ENCODE measurements at places on chromosomes 3 and 15.

- peak; percentile 64 for DNase-seq
Measured at GRCh38 chr3:133494469-133494868, 79.0 kb upstream of the CDV3 start.

DNA sequence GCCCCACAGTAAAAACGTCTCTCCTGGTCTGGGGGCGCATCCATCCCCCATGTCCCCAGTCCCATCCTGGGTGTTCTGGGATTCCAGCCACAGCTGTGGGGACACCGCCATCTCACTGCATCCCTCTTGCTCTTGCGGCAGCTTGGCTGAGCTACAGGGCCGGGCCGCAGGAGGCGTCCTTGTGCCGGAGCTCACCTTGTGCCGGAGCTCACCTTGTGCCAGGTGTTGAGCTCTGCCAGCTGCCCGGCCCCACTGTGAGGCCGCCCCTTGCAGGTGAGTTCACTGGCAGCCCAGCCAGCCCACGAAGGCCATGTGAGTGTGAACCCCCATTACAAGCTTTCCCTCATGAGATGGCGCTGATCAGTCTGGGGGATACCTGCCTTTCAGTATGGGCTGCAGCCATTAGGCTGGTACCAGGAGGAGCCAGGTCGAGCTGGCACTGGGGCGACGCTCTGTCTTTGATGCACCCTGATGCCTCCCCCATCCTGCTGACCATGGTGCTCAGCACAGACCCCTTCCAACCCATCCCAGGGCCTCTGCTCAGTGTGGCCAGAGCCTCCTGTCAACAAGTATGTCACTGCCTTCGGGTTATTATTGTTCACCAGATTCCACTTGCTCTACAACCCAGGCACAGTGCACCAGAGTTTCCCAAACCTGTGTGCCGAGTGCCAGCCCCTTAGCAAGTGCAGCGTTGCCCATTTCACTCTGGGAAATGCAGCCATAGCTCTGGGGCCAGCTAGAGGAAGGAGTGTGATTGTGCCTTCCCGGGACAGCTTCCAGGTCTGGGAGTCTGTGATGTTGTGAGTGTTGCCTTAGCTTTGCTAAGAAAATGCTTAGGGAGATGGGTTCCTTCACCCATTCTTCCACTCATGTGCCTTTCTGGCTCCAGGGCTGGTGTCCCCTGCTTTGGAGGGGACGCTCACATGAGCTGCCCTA, 105.7 kb downstream of the APBA2 start:
- no peak for DNase-seq

GRCh38 chr3:135784557-135784956, 181.0 kb upstream of the PPP2R3A start:
- DNase-seq = no peak

DNA sequence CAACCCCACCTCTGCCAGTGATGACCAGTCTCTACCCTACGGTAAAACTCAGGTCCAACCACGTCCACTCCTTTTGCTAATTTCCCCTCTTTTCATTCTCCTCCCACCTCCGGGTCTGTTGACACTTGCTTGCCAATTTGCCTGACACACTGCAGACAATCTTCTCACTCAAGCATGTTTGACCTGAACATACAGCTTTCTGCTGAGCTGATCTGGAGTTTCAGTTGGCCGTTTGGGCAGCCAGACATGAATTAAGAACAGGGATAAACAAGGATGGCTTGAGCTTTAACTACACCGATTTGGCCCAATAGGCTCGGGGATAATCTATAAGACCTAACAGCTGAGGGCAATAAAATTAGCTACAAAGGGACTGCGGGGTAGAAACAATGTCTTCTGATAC, 758.6 kb upstream of the CFAP20DC start:
- DNase-seq = no peak

DNA sequence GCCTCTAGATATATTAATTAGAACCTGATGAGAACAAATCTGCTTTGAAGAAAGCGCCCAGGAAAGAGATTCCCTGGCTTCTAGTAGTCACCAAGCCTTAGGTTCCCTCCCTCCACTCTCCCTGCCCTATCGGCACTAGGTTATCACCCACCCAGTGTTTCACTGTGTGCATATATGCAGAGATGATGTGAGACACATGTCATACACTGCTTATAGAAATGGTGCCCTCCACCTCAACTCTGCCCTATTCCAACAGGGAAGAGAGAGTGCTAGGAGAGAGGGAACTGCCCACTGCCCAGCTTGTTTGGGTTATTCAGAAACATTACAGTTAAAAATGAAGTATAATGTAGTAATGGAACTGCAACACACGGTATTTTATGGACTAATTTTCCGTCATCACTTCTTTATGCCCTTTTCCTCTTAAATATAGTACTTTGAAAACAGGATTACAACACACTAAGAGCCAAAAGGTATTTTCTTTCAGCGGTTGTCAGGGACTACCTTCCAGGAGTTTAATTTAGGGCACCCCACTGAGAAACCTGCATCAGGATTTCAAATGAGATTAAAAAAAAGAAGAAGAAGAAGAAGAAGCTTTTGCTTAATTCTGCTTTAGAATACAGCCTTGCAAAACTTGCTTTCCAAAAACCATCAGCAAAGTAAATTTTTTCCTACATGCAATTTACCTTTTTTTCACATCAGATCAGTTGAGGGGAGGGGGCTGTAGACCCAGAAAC, 55.3 kb downstream of the MEIS2 start:
- DNase-seq = no peak

DNA sequence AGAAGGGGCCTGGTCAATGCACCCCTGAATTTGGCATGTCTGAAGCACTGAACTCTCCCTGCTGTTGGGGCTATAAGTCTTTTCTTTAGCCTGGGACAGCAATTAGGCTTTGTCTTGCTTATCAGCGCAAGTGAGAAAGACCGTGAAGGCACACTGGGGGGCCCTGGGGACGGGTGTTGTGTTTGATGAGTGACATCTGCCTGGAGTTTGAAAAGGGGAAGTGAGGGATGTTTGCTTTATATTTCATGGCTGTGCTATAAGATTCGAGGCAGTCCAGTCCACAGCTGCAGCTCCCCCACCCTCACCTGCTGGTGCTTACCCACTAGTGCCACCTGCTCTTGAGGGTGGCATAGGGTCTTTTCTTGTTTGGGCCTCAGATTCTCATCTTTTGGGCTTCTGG, 44.8 kb downstream of the CEMIP start:
- no peak for DNase-seq

DNA sequence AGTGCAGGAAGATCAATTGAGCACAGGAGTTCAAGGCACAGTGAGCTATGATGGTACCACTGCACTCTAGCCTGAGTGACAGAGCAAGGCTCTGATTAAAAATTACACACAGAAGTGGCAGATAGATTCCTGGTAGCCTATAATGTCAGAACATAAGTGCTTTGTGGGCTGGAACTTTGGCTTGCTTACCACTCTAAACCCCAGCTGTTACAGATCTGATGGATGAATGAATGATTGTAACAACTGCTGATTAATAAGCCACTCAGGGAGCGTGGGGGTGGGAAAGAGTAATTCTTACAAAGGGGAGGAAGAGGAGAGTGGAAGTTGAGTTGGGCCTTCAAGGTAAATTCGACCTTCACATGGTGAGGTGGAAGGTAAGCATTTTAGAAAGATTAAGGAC, 40.9 kb upstream of the PTPN23 start:
- no peak for DNase-seq

GRCh38 chr3:185479373-185479945, 19.4 kb downstream of the TMEM41A start:
- DNase-seq = no peak

DNA sequence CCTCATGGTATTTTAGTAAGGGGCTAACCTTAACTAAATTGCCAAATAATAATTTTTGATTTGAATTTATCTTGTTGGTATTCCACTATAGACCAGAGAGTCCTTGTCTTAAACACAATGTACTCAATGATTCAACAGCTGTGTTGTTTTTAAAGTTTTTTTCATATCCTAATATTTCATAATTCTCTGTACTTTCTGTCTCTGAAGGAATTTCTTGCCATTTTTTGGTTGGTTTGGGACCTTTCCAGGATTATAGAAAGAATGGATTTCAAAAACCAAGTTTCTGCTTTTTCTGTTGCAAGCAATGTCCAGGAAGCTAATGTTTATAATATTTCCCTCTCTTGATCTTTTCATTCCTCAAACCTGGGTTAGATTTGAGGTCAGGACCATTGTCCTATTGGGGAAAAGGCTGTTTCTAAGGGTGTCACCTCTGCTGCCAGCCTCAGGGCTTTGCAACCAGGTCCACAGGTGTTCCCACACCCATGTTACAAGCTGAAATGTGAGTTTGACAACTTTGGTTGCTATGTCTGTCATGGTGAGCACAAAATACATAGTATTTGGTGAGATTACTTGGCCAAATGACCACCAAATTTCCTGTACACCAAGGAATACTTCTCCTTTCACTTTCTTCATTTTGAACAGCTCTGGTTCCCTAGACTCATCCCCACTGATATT, 363.7 kb upstream of the RGMA start:
- DNase-seq = no peak

GRCh38 chr15:25875566-25875965, 12.4 kb upstream of the ATP10A start:
- DNase-seq = no peak

DNA sequence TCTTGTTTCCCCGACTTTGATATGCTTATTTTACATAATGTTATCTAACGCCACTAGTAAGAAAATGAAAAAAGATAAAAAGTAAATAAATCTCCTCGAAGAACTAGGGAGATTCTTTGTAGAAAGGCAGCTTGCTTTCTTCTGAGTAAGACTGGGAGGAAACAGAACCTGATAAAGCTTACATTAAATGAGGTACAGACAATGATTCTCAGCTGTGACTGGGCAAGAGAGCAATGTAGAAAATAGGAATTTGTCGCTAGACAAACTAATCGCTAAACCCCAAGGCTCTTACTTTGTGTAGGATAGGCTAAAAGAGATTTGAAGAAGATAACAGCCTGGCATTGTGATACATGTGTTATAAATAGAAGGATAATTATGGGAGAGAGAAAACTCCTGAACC, 919.0 kb upstream of the ALCAM start:
- DNase-seq = no peak

DNA sequence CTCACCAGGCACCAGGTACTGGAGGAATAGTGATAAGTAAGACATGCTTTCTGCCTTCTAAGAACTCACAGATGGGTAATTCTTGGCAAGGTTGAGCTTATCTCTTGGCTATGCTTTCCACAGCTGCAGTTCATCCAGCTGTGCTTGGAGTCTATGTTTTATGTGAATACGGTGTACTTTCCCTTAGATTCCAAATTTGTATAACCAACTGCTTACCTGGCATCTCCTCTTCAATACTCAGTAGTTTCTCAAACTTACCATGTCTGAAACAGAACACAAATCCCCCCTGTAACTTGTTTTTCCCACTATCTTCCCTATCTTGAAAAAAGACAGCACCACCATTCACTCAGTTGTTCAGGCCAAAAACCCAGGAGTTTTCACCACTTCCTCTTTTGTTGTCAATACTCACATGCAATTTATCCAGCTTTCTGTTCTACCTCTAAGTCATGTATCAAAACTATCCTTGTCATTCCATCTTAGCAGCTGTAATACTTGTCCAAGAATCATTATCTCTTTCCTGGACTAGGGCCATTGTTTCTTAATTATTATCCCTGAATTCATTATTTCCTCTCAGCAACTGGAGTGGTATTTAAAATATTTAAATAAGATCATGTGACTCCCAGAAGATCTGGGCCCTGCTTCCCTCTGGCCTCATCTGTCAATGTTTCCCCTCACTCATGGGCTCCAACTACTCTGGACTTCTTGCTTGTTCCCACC, 32.6 kb downstream of the COL6A5 start:
- no peak for DNase-seq

DNA sequence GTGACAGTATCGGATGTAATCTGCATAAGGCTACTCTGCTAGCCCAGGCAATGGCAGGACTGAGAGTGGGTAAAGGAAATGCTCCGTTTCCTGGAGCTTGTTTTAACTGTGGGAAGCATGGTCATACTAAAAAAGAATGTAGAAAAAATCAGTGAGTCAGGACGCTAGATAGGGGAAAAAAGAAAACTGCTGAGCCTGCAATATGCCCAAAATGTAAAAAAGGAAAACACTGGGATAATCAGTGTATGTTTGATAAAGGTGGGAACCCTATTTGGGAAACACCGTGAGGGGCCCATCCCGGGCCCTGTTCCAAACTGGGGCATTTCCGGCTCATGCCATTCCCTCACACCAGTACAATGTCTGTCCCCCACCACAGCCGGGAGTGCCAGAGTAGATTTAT, 775.8 kb downstream of the ZPLD1 start:
- DNase-seq = no peak

GRCh38 chr3:171028025-171028778, 1.7 kb upstream of the SLC2A2 start:
- no peak for DNase-seq

DNA sequence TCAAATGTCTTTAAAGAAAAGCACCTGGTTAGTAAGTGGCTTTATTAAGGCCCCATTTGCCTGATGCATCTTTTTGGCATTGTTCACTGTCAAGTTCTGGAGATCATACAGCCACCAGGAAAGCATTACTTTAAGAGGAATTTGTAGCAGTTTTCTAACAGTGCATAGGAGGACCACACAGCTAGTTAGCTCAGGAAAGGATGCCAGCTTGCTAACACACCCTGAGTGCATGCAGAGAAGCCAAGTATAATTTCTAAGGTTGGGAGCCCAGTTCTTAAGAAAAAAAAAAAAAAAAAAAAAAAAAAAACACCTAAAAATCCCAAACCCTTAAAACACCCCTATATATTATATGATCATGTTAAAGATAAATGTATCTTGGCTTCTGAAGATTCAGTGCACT, 102.0 kb upstream of the FEZF2 start:
- no peak for DNase-seq

DNA sequence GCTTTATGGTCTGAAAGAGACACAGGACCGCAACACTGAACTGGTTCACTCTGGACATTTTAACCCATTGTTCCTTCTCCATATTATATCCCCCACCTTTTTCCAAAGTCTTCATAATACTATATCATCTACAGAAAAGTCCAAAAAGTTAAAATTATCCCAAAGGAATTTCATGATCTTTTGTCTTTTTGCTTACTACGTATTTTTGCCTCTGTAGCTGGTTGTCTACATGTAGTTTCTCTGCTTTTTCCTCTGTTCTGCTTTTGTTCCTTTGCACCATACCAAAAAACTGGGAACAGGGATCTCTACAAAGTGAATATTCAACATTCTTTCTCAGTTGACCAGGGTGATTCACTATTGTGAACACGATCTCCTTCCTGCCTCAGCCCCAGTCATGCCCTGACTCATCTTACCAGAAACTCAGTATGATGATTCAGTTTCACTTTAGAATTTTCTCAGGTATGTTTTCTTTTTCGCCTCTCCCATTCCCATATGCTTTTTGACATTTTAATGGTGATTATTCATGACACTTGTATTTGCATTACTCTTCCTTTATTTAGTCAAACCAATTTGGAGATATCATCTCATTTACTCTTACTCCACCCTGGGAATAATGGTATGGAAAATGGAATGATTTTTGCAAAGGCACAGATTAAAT, 14.5 kb downstream of the EMC4 start:
- DNase-seq = no peak
